T-helper 2 cell (primary cell): ENCODE measurements at places on chromosomes 7 and 10.

GRCh38 chr10:70048030-70048723 is 4.5 kb upstream of the MACROH2A2 start:
- no peak for DNase-seq

DNA sequence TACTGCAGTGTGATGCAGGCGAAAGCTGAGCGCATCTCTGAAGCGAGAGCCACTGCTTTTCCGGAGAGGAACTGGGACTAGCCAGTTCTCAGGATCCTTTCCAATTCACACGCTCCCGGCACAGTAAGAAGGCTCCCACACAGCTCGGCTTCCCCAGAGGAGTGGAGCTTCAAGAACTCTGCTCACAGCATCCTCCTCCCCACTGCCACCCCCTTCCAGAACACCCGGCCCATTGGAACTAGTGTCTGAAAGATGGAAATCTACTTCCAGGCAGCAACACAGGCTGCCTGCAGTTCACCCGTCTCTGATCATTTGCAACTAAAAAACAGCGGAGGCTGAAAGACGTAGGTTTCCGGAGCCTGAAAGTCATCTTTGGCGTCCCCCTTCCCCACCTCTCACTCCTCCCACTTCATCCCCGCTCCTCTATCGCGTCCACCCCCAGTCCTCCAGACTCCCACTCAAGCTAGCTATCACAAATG is at the start of gene DGKB:
DGKB (minus strand) TSS at position 163 of the 479 bp plus-strand sequence.
- no peak for DNase-seq

GRCh38 chr10:97023401-97024167 is 162.2 kb downstream of the SLIT1 start:
- DNase-seq = no peak

- DNase-seq = no peak
These were observed 53.7 kb upstream of the DPYSL4 start for GRCh38 chr10:132133005-132133404.

GRCh38 chr7:85019778-85020177 is 167.1 kb downstream of the SEMA3D start:
- no peak for DNase-seq
